Esophagus squamous epithelium (tissue), 5 donors: ENCODE measurements at places on chromosomes 4 and X. TPM values are rescaled to one million over a fixed set of nuclear protein-coding genes. Genes with fewer than 3 reads are reported as not detected.

DNA sequence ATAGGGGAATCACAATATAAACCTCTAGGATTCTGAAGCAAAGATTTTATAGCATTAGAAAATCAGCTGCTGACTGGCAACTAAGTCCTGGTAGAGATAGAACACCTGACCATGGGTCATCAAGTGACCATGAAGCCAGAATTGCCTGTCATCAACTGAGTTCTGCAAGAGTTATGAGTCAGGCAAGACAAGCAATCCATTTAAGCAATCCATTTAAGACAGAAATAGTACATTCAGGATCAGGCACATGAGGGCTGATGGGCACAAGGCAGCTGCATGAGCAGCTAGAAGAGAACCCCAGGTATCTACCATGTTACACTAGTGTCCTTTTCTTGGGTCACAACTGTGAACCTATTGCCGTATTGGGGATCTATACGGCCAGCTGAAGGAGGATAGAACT, 98.9 kb downstream of the SPRY1 start:
- no peak for DNase-seq

DNA sequence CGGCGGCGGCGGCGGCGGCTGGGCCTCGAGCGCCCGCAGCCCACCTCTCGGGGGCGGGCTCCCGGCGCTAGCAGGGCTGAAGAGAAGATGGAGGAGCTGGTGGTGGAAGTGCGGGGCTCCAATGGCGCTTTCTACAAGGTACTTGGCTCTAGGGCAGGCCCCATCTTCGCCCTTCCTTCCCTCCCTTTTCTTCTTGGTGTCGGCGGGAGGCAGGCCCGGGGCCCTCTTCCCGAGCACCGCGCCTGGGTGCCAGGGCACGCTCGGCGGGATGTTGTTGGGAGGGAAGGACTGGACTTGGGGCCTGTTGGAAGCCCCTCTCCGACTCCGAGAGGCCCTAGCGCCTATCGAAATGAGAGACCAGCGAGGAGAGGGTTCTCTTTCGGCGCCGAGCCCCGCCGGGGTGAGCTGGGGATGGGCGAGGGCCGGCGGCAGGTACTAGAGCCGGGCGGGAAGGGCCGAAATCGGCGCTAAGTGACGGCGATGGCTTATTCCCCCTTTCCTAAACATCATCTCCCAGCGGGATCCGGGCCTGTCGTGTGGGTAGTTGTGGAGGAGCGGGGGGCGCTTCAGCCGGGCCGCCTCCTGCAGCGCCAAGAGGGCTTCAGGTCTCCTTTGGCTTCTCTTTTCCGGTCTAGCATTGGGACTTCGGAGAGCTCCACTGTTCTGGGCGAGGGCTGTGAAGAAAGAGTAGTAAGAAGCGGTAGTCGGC, 528 bp downstream of the FMR1 start:
- no peak for DNase-seq

- no peak for DNase-seq
Observed at GRCh38 chr4:161496-162284, 37.4 kb downstream of the ZNF718 start.

- DNase-seq = no peak
Observed at GRCh38 chr4:188194421-188194820, 55.2 kb downstream of the TRIML1 start.

GRCh38 chr4:155809835-155810234, 51.0 kb downstream of the GUCY1B1 start:
- no peak for DNase-seq

DNA sequence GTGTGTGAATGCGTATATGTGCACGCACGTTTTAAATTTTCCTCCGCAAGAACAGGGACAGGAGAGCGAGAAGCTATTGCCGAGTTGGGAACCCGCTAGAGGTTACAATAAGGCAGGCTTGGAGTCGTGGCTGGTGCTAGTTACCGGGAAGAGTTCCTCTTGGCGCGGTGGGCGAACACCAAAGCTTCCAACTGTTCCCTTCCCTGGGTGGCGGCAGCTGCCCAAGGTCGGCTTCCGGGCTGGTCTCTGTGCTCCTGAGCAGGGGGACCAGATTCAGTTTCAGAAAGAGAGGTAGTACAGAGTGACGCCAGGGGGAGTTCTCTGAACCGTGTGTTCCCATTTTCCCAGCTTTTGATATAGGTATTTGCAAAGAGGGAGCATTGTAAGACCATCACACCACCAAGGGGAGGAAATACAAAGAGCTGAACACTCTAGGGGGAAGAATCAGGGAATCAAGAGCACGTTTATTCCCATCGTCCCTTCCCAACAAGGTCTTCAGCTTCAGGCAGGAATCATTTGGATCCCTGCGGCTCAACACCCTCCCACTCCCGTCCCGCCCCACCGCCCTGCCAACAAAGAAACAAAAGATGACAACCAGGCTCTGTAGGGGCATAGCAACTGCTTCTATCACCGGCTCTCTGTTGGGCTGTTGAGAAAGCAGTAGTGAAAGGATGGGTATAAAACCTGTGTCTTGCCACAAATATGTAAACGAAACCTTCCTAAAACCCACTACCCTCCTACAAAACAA, 113.6 kb upstream of the TEX13C start:
- no peak for DNase-seq

GRCh38 chrX:16113978-16114565, 9.3 kb upstream of the GRPR start:
- DNase-seq = no peak

DNA sequence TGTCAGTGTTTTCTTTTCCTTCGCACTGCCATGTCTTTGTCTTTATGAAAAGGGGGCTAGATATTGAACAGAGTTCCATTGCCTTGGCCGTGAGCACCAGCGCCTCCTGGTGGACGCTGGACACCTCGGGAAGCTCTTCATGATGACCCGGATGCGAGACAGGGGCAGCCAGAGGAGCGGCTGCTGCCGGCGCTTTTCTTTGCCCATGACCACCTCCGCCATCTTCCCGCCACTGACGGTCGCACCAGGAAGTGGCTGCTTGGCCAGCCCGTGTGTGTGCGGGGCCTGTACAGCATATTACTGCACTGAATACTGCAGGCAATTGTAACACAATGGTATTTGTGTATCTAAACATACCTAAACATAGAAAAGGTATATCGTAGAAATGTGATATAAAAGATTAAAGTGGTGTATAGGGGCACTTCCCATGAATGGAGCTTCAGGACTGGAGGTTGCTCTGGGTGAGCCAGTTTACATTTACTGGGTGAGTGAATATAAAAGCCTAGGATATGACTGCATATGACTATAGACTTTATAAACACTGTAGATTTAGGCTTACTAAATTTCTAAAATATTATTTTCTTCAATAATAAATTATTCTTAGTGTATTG, 15.8 kb upstream of the GRIA2 start:
- DNase-seq = no peak

DNA sequence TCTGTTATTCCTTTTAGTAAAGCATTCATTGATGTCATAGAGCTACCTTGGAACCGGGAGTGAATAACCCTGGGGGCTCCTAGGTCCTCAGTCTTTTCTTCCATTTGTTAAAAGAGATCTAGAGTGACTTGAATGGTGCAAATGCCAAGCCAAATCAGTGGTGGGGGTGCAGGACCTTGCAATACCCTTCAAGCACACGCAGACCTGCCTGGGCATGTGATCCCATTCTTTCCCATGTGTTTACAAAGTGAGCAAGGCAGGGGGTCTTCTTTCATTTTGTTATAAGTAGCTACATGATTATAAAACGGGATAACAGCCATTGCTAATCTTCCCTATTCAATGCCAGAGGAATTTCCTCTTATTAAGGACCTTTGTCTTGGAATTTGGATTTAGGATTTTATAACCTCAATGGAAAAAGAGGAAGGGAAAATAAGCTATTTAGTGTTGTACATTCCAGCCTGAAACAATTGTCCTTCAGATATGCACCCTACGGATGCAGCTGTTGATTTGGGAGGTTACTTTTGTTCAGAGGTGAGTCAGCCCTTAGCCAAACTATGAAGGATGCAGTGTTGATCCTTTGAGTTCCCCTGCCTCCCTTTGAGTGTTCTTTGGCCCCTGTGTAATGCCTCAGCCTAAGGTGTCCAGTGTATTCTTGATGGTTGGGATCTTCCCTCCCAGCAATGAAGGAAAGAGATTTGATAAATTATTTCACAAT, 623.8 kb upstream of the HTR2C start:
- DNase-seq = no peak

GRCh38 chr4:7941111-7941964, 1.7 kb upstream of the AFAP1 start:
- no peak for DNase-seq

DNA sequence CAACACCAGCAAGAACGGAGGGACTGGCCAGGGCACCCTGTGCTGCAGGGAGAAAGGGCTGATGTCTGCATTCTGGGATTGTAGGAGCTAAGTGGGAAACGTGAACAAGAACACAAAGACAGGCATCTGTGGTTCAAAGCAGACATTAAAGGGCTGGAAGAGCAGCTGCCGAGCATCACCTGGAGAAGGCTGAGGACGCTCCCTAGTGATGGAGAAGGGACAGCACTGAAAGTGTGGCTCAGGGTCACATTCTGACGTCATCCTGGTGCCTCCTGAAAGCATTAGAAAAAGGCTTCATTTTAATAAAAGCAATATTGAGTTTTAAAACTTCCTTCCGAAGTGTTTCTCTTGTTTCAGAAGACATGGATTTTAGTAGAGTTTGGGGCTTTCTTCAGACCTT, 62.3 kb downstream of the CLDN22 start:
- DNase-seq = no peak

The DUSP9 gene
- total RNA-seq = 4.0 TPM

The ZCCHC18 gene
- total RNA-seq = not detected

The COL4A5 gene
- 31.7 TPM for total RNA-seq

The SH2D1A gene
- total RNA-seq = 1.4 TPM

The SPACA5B gene
- total RNA-seq = not detected
